ENCODE measurements at places on chromosomes 11 and 22.

GRCh38 chr11:64531906-64532312, 59.1 kb upstream of the SLC22A12 start:
- peak; percentile 47 for DNase-seq

DNA sequence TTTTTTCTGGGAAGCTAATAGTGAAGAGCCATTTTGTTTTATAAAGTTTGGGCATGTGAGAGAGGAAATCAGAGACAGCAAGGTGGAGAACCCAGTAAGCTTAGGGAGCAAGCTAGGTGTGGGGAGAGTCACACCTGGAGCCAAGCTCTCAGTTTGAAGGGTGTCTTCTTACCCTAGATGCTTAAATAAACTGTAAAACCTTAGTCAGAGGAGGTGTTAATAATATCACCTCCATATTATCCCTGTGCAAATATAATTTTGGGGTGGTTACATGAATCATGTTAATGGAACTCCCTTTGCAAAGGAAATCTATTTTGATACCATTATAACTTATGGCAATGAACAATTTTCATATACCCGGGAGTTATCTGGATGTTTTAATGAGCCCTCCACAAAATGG, 246.2 kb upstream of the PLET1 start:
- no peak for DNase-seq

DNA sequence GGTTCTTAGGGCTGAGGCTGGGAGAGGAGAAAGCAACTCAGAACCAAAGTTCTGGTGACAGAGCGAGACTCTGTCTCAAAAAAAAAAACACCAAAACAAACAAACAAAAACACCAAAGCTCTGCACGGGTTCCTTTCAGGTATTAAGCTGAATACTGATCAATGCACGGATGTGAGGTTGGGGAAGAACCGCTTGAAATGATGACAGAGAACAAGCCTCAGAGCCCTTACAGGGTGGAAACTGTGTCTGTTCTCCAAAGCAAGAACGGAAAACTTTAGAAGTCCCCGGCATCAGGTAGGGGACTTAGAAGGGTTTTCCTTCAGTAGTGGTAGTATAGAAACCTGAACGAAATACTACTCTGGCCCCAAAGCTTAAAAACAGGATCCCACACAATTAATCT, 260.0 kb downstream of the TBC1D22A start:
- no peak for DNase-seq

GRCh38 chr11:68868221-68868835, 26.6 kb upstream of the CPT1A start:
- no peak for DNase-seq

DNA sequence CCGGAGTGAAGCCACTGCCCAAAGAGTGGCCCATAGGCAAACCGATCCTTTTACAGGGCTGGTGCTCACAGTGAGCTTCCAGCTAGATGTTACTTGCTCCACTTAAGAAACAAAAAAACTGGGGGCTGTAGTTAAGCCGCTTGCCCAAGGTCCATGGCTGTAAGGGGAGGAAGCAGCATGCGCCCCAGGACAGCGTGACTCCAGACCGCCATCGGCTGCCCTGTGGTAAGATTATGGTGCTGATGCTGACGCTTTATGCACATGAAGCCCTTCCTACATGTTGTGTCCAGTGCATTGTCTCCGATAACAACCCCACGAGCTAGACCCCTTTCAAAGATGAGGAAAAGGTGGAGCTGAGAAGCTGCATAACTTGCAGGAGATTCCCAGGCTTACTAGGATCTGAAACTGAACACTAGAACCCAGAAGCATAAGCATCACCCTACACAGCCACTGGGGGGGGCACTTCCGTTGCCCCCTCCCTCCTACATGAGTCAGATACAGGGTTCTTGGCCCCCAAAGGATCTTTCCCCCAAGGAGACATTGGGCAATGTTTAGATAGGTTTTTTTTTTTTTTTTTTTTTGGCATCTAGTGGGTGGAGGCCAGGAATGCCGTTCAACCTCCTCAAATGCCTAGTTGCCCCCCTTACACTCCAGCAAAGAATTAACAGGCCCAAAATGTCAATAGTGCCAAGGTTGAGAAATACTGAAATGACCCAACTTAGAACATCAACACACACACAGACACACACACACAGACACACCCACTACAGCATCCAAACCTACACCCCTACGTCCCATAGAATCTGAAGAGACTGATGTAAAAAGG, 53.9 kb downstream of the MN1 start:
- DNase-seq, result peak; percentile 58

GRCh38 chr22:21626073-21626734, 3.6 kb downstream of the YDJC start:
- peak; percentile 8 for DNase-seq

DNA sequence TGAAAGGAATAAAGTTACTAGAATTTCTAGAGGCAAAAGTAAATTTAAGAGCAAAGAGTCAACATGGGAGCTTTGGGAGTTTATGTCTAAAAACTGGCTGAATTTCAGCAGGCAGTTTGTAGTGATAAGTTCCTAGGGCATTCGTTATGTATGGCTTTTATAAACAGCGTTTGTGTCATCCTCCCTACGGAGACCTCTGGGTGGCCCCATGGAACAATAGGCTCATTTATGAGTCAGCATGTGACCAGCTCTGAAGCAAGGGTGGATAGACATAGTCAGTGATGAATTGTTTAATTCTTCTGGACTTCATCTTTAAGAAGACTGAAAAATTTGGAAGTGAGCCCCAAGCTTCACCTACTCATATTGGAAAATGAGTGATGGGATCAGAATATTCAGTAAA, 37.1 kb downstream of the SVIP start:
- no peak for DNase-seq

DNA sequence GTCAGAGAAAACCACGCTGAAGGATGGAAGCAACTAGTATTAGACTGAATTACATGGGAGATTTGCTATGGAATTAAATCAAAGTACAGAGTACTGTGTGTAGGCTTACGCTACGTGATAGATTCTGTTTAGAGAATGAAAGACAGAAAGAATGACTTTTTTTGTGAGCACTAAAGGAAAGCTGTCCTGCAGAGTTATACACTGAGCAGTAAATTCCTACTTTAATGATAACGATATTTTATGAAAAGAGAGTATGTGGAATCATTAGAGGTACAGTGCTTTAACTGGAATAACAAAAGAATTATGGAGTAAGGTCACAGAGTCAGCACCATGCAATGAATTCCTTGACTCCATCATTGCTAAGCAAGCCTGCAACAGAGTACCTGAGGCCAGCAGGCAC, 295.3 kb upstream of the SYN3 start:
- no peak for DNase-seq

GRCh38 chr11:68331338-68331947, 19.1 kb downstream of the LRP5 start:
- peak; percentile 48 for DNase-seq

DNA sequence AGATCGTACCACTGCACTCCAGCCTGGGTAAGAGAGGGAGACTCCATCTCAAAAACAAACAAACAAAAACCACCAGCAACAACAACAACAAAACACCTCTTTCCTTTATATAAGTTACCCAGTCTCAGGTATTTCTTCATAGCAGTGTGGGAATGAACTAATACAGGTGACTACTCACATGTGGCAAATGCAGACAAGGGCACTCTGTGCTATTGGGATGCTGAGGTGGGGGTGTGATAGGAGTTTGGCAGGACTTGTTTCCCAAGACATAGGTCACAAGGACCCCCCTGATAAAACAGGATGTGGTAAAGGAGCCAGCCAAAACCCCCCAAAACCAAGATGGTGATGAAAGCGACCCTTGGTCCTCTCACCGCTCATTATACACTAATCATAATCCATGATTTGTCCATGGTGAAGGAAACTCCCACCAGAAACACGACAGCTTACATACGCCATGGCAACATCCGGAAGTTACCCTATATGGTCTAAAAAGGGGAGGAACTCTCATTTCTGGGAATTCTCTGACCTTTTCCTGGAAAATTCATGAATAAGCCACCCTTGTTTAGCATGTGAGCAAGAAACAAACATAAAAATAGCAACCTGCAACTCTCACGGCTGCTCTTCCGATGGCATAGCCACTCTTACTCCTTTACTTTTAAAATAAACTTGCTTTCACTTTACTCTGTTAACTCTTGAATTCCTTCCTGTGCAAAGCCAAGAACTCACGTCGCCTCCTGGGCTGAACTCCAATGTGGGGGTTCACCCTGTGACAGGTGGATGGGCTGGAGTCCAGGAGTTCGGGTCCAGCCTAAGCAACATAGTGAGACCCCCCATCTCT, 18.8 kb upstream of the INCENP start:
- DNase-seq, result no peak

DNA sequence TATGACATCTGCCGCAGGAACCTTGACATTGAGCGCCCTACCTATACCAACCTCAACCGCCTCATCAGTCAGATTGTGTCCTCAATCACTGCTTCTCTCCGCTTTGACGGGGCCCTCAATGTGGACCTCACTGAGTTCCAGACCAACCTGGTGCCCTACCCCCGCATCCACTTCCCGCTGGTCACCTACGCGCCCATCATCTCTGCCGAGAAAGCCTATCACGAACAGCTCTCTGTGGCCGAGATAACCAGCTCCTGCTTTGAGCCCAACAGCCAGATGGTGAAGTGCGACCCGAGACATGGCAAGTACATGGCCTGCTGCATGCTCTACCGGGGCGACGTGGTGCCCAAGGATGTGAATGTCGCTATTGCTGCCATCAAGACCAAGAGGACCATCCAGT, 16.0 kb downstream of the TUBA8 start:
- no peak for DNase-seq

GRCh38 chr11:118657238-118657637, 22.2 kb downstream of the TREH start:
- DNase-seq, result no peak

DNA sequence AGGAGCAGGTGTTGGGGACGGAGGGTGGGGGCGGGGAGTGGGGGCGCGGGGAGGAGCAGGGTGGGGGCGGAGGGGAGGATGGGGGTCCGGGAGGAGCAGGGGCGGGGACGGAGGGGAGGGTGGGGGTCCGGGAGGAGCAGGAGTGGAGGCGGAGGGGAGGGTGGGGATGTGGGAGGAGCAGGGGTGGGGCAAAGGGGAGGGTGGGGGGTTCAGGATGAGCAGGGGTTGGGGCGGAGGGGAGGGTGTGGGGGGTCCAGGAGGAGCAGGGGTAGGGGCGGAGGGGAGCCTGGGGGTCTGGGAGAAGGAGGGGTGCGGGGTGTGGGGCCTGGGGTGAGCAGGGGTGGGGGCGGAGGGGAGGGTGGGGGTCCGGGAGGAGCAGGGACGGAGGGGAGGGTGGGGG, 17.1 kb downstream of the CRELD2 start:
- DNase-seq, result peak; percentile 92

- peak; percentile 93 for DNase-seq
Observed at GRCh38 chr11:2298795-2299761, 2.6 kb downstream of the C11orf21 start.

GRCh38 chr11:45096636-45097035, 49.8 kb upstream of the PRDM11 start:
- no peak for DNase-seq

GRCh38 chr22:23085785-23086184, 15.5 kb downstream of the GNAZ start:
- DNase-seq, result no peak

GRCh38 chr11:48122246-48122645, 94.4 kb upstream of the OR4B1 start:
- DNase-seq, result no peak

- no peak for DNase-seq
Observed at GRCh38 chr22:40009951-40010671, 15.4 kb downstream of the FAM83F start.

GRCh38 chr22:48403521-48404403, 1423.9 kb downstream of the BRD1 start:
- DNase-seq, result no peak

- no peak for DNase-seq
Observed at GRCh38 chr11:87324817-87325489, 287.2 kb downstream of the TMEM135 start.

DNA sequence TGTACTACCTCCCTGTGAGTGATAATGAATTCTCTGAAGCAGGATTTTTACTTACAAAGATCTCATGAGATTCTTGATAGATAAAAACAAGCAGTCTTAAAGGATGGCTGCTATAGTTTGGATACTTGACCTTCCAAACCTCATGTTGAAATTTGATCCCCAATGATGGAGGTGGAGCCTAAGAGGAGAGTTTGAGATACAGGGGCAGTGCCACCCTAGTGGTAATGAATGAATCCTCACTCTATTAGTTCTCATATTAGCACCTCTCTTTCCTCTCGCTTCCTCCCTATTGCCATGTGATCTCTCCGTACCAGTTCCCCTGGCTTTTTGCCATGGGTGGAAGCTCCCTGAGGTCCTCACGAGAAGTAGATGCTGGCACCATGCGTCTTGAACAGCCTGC, 37.9 kb upstream of the OR8B8 start:
- peak; percentile 10 for DNase-seq

GRCh38 chr11:111905411-111905810, 6.2 kb downstream of the CRYAB start:
- DNase-seq, result no peak

DNA sequence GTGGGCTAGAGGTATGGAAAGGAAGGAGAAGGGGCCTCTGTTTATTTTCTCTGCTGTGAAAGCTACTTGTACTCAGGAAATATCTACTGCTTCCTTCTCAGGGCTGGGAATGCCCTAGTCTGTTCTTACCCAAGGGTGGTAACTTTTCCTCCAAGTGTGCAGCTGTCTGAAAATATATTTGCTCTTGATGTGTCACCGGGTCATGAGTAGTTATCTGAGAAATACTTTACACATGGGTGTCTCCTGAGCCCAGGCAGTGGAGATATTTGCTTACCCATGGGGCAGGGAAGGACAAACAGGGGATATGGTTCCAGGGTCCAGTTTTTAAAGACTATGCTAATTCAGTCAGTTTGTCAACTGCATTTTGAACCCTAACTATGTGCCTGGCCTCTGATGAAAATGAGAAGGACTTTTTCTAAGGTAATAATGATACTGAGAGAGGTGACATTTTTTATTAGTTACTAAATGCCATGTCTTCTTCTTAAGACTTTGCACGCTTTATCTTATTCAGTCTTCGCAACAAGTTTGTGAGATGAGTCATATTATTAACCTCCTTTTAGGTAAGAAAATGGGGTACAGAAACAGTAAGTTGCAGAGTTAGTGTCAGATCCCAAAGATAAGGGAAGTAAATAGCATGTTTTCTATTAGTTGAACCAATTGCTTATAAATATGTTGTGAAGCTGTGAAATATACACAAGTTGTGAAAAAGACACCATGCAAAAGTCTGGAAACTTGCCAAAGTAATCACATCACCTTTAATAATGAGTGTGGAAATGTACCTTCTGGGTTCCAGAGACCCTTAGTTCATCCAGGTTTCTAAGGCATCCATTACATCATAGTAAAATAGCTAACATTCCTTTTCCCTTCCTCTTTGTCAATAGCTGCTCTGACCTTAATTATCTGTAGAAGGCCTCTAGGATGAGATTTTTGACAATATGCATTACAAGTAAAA, 22.9 kb downstream of the SYTL2 start:
- no peak for DNase-seq

- no peak for DNase-seq
Observed at GRCh38 chr11:32259641-32260081, 168.8 kb downstream of the RCN1 start.

DNA sequence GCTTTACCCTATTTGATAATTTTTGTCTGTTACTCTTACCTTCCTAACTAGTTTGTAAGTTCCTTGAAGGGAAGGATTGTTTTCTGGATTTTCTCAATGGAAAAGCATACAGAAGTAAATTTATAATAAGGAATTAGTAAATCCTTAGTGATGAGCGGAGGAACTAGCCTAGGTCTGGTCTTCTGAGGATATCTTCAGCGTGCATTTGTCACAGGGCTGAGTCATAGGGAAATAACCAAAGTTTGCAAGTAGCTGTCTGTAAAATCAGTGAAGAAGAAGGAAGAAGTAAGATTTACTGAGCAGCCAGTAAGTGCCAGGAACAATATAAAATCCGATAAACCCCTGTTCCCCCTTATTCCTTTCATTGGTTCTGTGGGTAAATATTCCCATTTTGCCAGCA, 162.7 kb upstream of the SORL1-AS1 start:
- no peak for DNase-seq

- no peak for DNase-seq
Observed at GRCh38 chr11:29119707-29120618, 896.9 kb downstream of the KCNA4 start.
